ENCODE measurements at places on chromosomes 7 and 10. TPM values are rescaled to one million over a fixed set of nuclear protein-coding genes. Genes with fewer than 3 reads are reported as not detected.

Gene STYXL1
- 40.3 TPM for total RNA-seq

Gene DYNC1I1
- 2.1 TPM for total RNA-seq

Gene TACC2
- 309 TPM for total RNA-seq

Gene ATRNL1
- 11.1 TPM for total RNA-seq

Gene ALOX5
- 190 TPM for total RNA-seq

Gene LANCL2
- total RNA-seq = 14.4 TPM

Gene PRSS1
- total RNA-seq = 16.8 TPM

Gene SPDYE2
- 0.34 TPM for total RNA-seq

Gene CPA4
- 0.55 TPM for total RNA-seq

Gene TMEM176B
- 39.2 TPM for total RNA-seq

DNA sequence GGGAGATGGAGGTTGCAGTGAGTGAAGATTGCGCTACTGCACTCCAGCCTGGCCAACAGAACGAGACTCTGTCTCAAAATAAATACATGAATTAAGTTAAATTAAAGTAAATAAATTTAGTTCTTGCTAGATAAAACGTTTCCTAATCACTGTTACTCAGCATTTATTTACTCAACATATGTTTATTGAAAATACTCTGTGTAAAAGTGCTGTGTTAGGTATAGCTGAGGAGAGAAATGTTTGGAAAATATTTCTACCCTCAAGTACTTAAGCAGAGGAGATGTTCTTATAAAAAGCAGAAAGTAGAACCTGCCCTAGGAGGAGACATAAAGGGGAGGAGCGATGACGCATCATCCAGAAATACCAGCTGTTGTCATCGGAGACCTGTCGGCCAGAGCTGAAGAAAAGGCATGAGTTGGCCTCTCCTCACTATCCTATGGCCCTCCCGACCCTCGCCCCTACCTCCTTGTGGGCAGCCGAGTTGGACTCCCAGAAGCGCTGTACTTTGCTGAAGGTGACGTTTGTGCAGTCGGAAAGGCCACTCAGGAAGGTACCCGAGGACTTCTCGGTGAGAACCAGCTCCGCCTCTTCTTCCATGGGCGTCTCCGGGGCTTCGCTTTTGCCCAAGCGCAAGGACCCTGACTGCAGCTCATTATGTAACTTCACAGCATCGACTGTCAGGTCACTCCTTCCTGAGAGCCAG is 1.1 kb downstream of the RRP12 start:
- H3K27ac ChIP-seq = peak overlapping the region; percentile 89
- no peaks in the 10 kb centered on the region for H3K27me3 ChIP-seq
- peaks cover 6% of the 10 kb centered on the region for H3K36me3 ChIP-seq
- peaks cover 9% of the 10 kb centered on the region for H3K4me1 ChIP-seq

GRCh38 chr7:98805956-98806838 is 63.6 kb downstream of the TMEM130 start:
- H3K27ac ChIP-seq = no peak overlapping the region
- DNase-seq = no peak
- no peak overlapping the region for H3K4me3 ChIP-seq
- peaks cover 5% of the 10 kb centered on the region for H3K4me1 ChIP-seq
- no peaks in the 10 kb centered on the region for H3K36me3 ChIP-seq
- H3K27me3 ChIP-seq = no peaks in the 10 kb centered on the region

- DNase-seq = no peak
- H3K27ac ChIP-seq = no peak overlapping the region
- no peak overlapping the region for H3K4me3 ChIP-seq
Observed at GRCh38 chr7:47759056-47759706, 177.3 kb upstream of the TNS3 start.

DNA sequence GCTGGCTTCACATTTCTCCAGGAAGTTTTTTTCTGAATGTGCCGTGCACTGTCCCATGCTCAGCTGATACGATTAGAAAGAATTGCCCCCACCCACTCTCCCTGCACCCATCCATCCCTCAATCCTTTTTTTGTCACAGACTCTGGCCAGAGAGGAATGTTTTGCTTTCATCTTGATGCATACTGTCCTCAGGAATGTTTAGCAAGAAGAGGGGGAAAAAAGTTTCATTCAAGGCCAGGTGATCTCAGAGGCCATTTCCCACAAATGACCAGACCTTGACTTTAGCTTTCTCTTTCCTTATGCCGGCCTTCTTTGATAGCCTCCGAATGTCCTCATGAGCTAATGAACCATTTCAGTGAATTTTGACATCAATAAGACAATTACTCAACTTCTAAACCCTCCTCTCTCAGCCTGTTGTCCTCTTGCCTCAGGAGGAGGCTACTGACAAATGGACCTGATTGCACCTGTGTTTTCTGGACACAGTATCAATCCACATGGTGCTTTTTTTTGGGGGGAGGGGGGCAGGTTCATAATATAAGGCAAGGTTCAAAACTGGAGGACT is 105.0 kb upstream of the KLF6 start:
- H3K4me1 ChIP-seq = no peaks in the 10 kb centered on the region
- no peaks in the 10 kb centered on the region for H3K36me3 ChIP-seq
- DNase-seq = no peak
- no peaks in the 10 kb centered on the region for H3K27me3 ChIP-seq
- H3K4me3 ChIP-seq = no peak overlapping the region

DNA sequence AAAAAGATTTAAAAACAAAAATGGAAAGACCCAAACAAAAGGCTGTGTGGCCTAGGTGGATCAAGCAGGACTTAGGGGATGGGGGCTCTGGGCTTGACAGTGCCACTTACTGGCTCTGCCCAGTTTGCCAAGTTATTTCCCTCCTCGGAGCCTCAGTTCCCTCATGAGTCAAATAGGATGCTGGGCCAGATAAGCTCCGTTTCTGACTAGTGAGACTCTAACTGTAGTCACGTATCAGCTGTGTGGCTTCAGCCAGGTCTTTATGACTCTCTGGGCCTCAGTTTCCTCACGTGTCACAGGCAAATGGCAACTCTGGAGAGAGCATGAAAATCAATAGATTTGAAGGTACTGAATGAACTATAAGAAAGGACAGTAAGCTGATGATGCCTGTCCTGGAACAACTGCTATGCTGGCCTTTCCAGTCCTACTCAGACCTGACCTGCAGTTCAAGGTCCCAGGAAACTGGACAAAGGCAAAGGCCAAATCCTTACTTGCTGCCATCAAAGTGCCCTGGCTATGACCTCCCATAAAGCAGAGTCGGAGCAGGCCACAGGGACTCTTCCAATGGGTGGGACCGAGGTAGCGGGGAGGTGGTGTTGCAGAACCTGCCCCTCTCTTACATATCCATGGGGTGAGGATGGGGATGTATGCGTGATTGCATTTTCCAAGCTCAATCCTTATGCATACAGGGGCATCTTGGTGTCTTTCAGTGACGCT is 27.0 kb downstream of the FAM53B start:
- peaks cover 69% of the 10 kb centered on the region for H3K4me1 ChIP-seq
- DNase-seq = no peak
- no peaks in the 10 kb centered on the region for H3K36me3 ChIP-seq
- no peak overlapping the region for H3K4me3 ChIP-seq
- no peaks in the 10 kb centered on the region for H3K27me3 ChIP-seq
- H3K27ac ChIP-seq = peak overlapping the region; percentile 57

GRCh38 chr10:129626309-129626708 is 159.3 kb downstream of the MGMT start:
- no peaks in the 10 kb centered on the region for H3K27me3 ChIP-seq
- H3K27ac ChIP-seq = no peak overlapping the region
- no peak overlapping the region for H3K4me3 ChIP-seq
- no peak for DNase-seq

DNA sequence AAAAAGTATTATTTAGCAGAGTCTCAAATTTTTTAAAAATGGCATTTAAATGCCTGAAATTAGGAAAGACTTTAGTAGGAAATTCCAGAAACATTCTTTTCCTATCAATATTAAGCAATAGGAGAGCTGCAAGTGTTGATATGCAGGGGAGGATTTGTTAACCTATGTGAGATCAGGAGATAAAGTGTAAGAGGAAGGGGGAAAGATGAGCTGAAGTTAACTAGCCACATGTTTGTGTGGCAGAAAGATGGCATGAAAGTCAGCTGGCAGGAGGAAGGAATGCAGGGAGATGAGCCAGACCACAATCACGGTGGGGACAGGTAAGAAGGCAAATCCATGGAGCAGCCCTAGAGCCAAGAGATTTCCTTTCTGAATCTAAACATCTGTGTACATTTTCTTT is 303.6 kb downstream of the MAGI2 start:
- peaks cover under 1% of the 10 kb centered on the region for H3K4me1 ChIP-seq
- DNase-seq = no peak
- H3K27me3 ChIP-seq = no peaks in the 10 kb centered on the region
- no peak overlapping the region for H3K27ac ChIP-seq

GRCh38 chr7:24555184-24555583 is 18.1 kb upstream of the PALS2 start:
- no peaks in the 10 kb centered on the region for H3K4me1 ChIP-seq
- no peak overlapping the region for H3K4me3 ChIP-seq
- H3K27ac ChIP-seq = no peak overlapping the region

DNA sequence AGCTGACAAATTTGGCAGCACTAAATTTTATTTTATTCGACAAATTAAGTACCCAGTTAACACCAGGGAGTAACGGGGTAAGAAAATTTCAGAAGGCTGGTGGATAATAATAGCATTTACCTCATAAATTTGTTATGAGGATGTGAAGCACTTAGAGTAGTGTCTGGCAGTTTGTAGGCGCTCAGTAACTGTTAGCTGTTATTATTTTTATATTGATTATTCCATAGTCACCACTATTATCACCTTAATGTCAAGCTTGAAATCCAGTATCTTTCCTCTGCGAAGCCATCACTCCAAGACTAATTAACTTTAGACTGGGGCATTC is 563 bp upstream of the COA1 start:
- H3K36me3 ChIP-seq = no peaks in the 10 kb centered on the region
- peak overlapping the region; percentile 95 for H3K4me3 ChIP-seq
- peak overlapping the region; percentile 94 for H3K27ac ChIP-seq
- no peaks in the 10 kb centered on the region for H3K4me1 ChIP-seq
